ENCODE measurements at places on chromosomes 11 and 22. TPM values are rescaled to one million over a fixed set of nuclear protein-coding genes. Genes with fewer than 3 reads are reported as not detected.

GRCh38 chr22:24763872-24764485 lies 10.5 kb downstream of the PIWIL3 start:
- DNase-seq = no peak
- no peaks in the 10 kb centered on the region for H3K4me1 ChIP-seq
- no peaks in the 10 kb centered on the region for H3K36me3 ChIP-seq
- peaks cover 12% of the 10 kb centered on the region for H3K27me3 ChIP-seq

GRCh38 chr22:49620003-49620556 lies 207.6 kb downstream of the BRD1 start:
- peaks cover 2% of the 10 kb centered on the region for H3K4me1 ChIP-seq
- no peak overlapping the region for H3K27ac ChIP-seq
- peaks cover 4% of the 10 kb centered on the region for H3K36me3 ChIP-seq
- H3K27me3 ChIP-seq = no peaks in the 10 kb centered on the region

DNA sequence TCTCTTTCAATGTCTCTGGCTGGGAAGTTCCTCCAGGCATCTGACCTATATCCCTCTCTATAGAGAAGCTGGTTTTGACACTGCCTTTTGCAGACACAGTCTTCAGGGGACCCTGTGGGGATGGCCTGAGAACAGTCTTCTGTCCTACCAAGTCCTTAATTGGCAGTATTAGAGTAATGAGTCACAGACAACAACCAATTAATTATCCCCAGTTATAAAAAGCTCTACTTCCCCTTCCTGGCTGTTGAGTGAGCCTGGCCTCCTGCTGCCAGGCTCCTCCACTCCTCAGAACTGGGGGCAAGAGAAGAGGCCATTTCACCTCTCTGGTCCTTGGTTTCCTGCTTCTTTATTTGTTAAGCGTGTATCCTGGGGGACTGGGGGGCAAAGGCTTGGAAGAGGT lies 41.2 kb upstream of the KLHL35 start:
- peaks cover 15% of the 10 kb centered on the region for H3K36me3 ChIP-seq
- H3K4me1 ChIP-seq = peaks cover 23% of the 10 kb centered on the region
- no peak for DNase-seq

DNA sequence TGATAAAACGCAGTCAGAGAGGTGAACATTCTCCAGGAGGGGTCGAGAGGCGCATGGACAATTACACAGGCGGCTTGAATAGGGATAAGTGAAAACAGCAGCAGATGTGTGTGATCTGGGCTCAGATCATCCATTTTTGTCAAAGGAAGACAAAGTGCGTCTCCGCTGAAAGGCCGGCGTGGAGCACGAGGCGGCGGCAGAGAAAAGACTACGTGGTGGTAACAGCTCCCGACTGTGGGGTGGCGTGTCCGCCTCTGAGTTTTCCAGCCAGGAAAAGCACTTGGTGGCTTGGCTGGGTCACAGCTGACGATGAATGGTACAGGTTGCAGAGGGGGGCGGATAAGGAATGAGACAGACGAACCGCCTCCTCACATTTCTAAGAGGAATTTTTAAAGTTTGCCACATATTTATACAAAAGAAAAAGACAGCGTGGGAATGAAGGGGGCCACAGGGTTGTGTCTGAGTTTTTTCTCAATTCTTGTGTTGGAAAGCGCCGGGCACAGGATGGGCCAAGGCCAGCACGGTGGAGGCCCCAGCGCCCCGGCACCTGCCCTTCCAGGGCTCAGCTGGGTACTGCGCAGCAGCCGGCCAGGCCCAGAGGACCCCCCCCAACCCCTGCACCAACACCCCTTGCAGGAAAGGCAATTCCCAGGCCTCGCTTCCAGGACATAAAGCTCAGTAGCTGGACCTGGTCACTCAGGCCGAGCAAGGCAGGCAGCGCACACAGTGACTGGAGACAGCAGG lies 80.4 kb downstream of the TRMU start:
- H3K27me3 ChIP-seq = no peaks in the 10 kb centered on the region
- no peaks in the 10 kb centered on the region for H3K36me3 ChIP-seq
- DNase-seq = no peak
- no peak overlapping the region for H3K27ac ChIP-seq

DNA sequence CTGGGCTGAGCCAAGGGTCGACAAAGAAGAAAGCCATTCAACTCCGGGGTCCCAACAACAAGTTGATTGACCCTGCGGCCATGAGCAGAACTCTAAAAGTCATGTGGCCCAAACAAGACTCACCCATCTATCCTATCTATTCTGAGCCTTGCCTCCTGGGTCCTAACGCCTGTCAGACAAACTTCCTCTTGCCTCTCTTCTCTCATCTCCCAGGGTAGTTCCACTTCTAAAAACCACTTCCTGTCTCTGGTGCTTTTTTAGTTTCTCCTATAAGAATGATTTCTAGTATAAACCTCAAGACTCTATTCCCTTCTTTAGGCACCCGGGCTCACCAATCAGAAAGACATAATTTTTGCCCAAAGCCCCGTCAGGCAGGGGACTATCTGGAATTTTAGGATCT lies 530.2 kb downstream of the DLG2 start:
- no peaks in the 10 kb centered on the region for H3K27me3 ChIP-seq
- H3K27ac ChIP-seq = no peak overlapping the region
- H3K4me1 ChIP-seq = no peaks in the 10 kb centered on the region
- no peaks in the 10 kb centered on the region for H3K36me3 ChIP-seq

DNA sequence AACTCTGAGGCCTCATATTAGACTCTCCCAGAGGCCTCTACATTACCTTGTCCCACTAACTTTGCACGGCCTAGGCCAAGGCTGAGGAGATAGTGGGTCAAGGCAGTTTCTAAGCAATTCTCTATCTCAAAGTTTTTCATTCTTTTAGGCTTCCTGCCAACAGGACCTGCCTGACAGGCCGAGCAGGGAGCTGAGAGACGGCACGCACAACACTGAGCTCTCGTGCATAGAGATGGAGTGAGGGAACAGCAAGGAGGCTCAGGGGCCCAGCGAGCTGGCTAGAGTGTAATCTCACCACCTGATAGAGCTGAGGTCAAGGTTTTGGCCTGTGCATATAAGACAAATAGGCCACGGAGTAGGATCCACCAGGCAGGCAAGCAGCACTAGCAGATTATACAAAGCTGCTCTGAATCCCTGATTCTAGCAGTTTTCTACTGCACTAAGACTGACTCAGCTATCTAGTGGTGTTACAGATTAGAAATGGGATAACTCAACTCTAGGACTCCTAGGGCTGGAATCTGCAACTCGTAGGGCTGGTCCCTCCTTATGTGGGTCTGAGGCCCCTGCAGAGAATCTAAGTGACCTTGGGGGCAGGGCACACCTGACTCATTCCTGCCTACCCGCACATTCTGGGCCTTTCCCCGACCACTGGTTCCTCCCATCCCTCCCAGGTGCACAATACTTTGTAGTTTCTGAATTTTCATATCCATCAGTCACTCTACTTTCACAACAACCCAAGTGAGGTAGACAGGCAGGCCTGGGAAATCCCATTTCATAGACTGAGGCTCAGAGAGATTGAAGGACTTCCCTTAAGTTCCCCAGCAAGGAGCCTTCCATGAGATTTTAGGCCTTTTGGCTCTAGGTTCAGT lies 1.7 kb downstream of the CYB5R2 start:
- H3K36me3 ChIP-seq = no peaks in the 10 kb centered on the region
- no peak for DNase-seq
- H3K4me1 ChIP-seq = peaks cover 13% of the 10 kb centered on the region

DNA sequence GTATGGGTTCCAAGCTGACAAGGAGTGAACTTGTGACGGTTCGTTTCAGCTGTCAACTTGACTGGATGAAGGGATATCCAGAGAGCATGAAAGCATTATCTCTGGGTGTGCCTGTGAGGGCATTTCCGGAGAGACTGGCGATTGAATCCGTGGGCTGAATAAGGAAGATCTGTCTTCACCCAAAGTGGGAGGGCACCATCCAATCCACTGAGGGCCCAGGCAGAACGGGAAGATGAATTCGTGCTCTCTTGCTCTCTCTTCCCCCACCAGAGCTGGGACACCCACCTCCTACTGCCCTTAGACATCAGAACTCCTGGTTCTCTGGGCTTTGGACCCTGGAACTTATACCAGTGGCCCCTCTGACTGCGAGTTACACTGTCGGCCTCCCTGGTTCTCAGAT lies 15.5 kb upstream of the CD81 start:
- no peak overlapping the region for H3K27ac ChIP-seq
- H3K4me1 ChIP-seq = no peaks in the 10 kb centered on the region
- H3K27me3 ChIP-seq = peaks cover 6% of the 10 kb centered on the region
- no peaks in the 10 kb centered on the region for H3K36me3 ChIP-seq
- no peak for DNase-seq

DNA sequence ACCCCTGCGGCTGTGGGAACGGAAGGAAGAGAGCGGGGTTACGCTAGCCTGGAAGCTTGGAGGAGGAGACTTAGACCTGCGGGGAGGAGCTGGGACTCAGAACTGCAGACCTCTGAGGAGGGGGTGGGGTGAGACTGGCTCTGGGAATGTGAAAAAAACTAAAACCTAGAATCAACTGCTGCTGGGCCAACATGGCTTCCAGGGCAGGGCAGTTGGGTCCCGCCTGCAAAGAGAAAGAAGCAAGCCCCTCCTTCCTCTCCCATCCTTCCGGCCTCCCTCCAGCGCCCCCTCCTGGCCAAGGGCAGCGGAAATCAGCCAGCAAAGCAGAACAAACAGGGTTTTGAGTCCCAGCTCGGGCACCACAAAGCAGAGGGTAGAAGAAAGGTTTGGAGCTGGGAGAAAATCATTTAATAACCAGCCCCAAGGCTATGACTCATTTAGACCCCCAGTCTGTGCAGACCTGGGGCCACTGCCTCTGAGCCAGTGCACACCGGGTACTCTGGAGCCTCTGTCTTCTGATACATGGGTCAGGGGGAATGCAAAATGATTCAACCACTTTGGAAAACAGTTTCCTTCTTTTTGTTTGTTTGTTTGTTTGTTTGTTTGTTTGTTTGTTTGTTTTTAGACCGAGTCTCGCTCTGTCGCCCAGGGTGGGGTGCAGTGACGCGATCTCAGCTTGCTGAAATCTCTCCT lies 7.3 kb upstream of the NCF4 start:
- H3K4me1 ChIP-seq = peaks cover 36% of the 10 kb centered on the region
- H3K27ac ChIP-seq = peak overlapping the region; percentile 71
- peaks cover 14% of the 10 kb centered on the region for H3K27me3 ChIP-seq
- peaks cover 4% of the 10 kb centered on the region for H3K36me3 ChIP-seq
- H3K4me3 ChIP-seq = peak overlapping the region; percentile 22

Gene C1QTNF5
- not detected for total RNA-seq

Gene OR4X1
- not detected for total RNA-seq

Gene OR4D9
- not detected for total RNA-seq
